ENCODE measurements at places on chromosomes 2 and 18. TPM values are rescaled to one million over a fixed set of nuclear protein-coding genes. Genes with fewer than 3 reads are reported as not detected.

RGPD4 gene
- total RNA-seq, result not detected

FBLN7 gene
- 7.3 TPM for total RNA-seq

AKAIN1 gene
- not detected for total RNA-seq

MCEE gene
- total RNA-seq, result 18.1 TPM

GPD2 gene
- 20.5 TPM for total RNA-seq

SERPINB3 gene
- total RNA-seq, result not detected

Measured in activated CD4-positive, alpha-beta memory T cell treated with anti-CD3 and anti-CD28 coated beads, Interleukin-2, amount 10 ng/mL, durations not matched to agents 7 days and 5 days (primary cell).